ENCODE measurements at places on chromosomes 5 and 9. TPM values are rescaled to one million over a fixed set of nuclear protein-coding genes. Genes with fewer than 3 reads are reported as not detected.

DNA sequence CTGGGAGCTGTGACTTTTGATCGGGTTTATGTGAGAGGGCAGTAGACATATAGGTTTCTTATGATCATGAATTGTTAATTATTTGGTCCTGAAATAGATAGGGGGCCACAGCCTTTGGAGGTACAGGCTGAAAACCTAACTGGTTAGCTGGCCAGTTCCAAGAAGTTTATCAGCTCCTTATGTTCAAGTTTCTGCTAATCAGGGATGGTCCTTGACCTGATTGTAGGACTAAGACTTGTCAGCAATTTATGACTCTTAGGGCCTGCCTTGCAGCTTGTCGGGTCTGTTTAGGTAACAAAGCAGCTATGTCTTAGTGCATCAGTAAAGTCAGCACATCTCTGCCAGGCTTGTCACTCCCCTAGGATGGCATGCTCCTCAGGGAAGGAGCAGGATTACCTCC is 151.8 kb upstream of the RUSC2 start:
- no peak for DNase-seq

INSYN2B gene
- total RNA-seq = 7.4 TPM

- no peak for DNase-seq
Measured at GRCh38 chr5:113256671-113257452, 177.9 kb downstream of the TSSK1B start.

TNIP1 gene
- 186 TPM for total RNA-seq

- DNase-seq = no peak
Measured at GRCh38 chr5:151021746-151022145, 1.4 kb downstream of the GPX3 start.

DNA sequence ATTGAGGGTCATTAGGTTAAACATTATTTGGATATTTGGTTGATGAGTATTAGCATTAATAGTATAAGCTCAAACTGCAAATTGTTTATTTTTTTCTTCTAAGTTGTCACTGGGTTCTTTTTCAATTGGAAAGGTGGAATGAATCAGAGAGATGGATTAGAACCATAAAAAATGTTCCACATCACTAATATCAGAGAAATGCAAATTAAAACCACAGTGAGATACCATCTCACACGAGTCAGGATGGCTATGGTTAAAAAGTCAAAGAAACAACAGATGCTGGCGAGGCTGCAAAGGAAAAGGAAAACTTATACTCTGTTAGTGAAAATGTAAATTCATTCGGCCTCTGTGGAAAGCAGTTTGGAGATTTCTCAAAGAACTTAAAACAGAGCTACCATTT is 122.8 kb downstream of the CCDC192 start:
- peak; percentile 88 for DNase-seq

All from LHCN-M2 (cell line).